HT-29 (cell line): ENCODE measurements at places on chromosomes 16 and 17. TPM values are rescaled to one million over a fixed set of nuclear protein-coding genes. Genes with fewer than 3 reads are reported as not detected.

Gene CRYBA1
- not detected in 2 replicates for total RNA-seq

DNA sequence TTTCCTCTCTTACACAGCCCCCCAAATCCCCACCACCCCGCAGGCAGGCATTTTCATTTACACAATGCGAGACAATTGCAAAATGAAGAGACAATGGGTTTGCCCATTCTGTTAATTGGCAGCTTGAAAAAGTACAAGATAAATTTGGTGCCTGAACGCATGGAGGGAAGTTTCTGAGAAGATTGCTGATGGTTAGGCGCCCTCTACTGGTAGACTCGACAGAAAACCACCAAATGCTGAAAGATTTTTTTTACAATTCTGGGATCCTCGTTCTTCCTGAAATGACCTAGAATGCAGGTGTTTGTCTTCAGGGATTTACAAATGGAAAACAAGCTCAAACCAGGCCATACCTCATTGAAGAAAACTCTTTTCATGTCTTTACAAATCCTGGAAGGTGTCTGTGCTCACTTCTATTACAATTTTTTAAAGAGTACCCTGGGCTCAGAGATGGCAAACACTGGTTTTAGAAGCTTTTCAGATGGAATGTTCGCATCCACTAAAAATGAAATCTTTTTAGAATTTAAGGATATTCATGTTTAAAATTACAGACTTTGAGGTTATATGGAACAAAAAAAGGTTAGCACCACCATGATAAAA is 338.5 kb downstream of the PMP22 start:
- peak; percentile 51 for DNase-seq

DNA sequence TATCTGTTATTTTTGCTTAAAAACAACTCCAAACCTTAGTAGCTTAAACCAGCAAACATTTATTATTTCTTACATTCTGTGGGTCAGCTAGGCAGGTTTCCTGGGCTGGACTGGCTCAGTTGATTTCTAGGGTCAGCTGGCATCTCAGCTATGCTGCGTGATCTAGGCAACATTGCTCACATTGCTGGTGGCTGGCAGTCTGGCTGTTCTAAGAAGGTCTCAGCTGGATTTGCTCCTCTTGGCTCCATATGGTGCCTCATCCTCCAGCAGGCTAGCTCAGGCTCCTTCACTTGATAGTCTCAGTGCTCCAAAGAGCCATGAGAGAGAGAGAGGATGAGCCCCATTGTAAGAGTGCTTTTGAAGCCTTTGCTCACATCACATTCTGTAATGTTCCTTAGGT is 470.6 kb upstream of the CDH5 start:
- no peak for DNase-seq

DNA sequence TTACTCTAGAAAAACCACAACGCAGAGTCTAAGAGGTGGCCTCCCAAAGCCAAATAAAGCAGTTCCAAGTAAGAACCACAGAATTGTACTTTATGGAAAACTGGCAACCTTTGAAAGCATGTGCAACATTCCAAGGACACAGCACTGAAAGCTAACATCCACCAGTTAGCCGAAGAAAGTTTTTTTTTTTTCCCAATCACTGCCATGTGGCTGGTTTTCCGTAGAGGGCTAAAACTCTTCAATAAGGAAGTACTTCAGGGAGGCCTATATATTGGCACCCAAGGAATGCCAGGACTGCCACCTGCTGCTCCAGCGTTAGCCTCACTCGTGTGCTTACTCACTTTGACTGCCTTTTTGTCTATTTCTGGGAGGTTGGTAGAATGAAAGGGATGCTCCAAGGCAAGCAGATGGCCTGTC is 25.2 kb downstream of the CEP95 start:
- DNase-seq: no peak

DNA sequence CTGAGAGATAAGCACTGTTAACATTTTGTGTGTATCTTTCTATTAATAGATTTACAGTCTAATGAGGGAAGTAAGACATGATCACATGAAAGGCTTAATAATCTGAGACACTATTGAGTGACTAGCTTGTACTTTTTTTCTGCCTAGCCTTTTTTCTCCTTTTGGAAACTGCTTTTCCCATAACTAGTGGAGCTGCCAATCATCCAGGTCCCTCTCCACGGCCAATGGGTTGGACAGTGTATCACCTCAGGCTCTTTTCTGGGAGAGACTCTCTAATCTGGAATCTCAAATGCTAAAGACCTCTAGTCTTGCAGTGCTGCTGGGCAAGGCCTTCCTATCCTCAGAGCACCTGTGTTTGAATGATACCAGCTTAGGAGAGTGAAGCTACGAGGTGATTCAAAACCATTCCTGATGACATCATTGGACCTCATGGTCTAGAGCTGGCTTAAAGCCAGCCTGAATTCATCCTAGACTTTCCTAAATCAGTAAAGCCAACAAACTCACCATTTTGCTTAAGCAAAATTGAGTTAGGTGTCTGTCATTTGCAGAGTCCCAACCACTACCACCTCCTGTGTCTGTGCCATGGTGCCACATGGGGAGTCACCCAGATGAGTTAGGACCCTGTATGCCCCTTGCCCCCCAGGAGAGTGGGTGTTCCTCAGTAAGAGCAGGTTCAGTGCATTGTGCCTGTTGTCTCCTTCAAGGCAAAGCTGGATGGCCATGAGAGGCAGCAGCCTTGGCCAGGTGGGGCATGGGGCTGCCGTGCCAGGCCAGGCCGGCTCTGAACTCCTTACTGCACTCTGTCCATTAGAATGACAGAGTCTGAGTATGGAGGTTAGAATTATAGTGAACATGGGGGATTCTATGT is 62.9 kb downstream of the SPECC1 start:
- DNase-seq: no peak

Gene RTN4RL1
- not detected in 2 replicates for total RNA-seq

DNA sequence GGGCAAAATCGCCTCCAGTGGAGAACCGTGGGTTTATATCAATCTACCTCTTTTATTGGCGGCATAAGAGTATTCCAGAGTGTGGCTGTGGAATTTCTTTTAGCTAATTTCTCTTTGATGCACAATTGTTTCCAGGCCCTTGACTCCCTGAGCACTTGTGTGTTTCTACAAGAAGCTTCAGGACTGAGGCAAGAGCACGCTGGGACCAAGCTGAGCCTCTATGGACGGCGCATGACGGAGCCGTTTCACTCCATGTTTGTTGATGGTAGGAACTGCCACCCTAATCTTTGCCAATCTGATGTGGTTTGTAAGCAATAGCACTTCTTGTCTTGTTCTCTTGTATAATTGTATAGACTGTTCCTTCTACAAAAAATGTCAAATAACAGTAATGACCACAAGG is 11.2 kb upstream of the ANKRD40CL start:
- no peak for DNase-seq

Gene WDR81
- total RNA-seq: 35.8 and 39.2 TPM in 2 replicates

GRCh38 chr17:78127888-78128550 is 536 bp downstream of the TMC6 start:
- DNase-seq: peak; percentile 85

DNA sequence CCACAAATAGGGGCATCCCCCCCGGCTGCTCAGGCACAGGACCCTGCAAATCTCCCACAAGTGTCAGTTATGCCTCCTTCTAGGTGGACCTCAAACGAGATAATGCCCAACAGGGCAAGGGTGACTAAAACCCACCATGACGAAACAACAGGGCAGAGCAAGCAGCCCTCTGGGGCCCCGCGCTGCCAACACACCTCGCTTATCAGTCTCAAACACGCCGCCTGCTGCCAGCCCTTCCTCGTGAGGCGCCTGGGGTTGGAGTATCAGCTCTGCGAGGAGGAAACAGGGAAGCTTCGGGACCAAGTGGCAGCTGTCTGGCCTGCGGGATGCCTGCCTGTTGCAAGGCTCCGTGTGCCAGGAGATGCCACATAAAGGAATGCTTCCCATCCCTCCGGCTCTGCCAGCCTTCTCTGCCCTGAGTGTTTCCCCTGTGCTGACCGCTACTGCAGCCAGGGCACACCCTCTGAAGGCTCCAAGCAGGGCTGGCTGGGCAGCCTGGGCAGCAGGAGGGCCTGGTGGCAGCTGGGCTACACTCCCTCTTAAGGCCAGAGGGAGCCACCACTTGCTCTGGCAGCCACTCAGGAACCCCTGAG is 2.5 kb downstream of the SMIM5 start:
- peak; percentile 72 for DNase-seq

- no peak for DNase-seq
Measured at GRCh38 chr16:84687715-84688114, 12.1 kb upstream of the USP10 start.

Gene DGKE
- total RNA-seq: 4.4 and 10.2 TPM in 2 replicates

GRCh38 chr17:70028397-70028796 is 46.6 kb upstream of the KCNJ16 start:
- DNase-seq: no peak

Gene ATP2A3
- total RNA-seq: 10.9 and 13.7 TPM in 2 replicates

DNA sequence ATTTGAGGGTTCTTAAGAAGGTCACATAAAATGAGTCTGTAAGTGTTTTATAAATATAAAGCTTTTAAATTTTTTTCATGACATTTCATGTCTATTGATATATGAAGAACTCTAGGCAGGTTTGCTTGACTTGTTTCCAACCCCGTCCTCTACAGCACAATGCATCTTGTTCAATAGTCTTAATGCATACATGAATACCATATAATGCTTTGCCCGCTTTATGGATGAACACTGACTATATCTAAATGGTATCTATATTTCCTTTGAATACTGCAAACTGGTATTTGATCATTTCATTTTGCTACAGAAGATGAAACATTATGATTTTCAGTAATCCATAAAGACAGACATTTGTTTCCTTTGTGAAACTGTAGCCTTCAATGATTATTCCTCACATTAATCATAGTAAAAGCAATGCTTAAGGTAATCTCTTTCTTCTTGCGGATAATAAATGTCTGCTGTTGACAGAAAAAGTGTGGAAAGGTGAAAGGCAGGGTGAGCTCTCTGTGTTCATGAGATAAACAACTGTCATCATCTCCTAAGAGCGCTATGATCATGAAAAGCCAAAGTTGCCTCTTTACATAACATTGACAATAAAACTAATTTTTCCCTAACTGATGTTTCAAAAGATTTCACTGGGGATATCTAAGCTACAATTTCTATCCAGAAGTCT is 645.1 kb downstream of the CDH8 start:
- DNase-seq: no peak

- no peak for DNase-seq
Measured at GRCh38 chr16:67537636-67538591, 9.3 kb downstream of the RIPOR1 start.

DNA sequence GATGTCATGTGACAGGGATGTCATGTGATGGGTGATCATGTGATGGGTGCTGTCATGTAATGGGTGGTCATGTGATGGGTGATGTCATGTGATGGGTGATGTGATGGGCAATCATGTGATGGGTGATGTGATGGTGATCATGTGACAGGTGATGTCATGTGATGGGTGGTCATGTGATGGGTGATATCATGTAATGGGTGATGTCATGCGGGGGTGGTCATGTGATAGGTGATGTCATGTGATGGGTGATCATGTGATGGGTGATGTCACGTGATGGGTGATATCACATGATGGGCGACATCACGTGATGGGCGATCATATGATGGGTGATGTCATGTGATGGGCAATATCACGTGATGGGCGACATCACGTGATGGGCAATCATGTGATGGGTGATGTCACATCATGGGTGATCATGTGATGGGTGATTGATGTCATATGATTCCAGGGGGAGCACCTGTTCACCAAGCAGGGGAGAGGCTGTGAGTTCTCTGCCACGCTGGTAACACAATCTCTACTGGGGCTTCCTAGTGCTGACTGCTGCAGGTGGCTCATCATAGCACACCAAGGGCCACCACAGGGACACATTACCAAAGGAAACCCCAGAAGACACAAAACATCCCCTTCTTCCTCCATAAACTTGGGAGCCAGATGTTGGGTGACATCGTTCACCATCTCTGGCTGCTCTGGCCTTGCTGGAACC is 16.5 kb downstream of the CD300LB start:
- DNase-seq: no peak

DNA sequence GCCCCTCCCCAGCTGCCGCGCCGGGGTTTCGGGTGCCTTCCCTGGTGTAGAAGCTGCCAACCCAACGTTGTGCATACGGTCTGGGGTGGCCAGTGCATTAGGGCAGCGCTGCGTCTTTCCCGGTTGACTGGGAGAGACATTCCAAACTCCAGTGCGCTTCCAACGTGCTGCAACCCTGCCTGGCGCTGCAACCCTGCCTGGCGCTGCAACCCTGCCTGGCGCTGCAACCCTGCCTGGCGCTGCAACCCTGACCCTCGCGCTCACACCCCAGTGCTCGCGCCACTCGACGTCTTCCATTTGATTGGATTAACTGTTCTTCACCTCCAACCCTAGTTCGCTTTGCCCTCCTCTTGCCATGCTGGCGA is 488 bp upstream of the HAP1 start:
- DNase-seq: no peak

- DNase-seq: no peak
Measured at GRCh38 chr16:54009464-54010176, 277.0 kb downstream of the IRX3 start.

DNA sequence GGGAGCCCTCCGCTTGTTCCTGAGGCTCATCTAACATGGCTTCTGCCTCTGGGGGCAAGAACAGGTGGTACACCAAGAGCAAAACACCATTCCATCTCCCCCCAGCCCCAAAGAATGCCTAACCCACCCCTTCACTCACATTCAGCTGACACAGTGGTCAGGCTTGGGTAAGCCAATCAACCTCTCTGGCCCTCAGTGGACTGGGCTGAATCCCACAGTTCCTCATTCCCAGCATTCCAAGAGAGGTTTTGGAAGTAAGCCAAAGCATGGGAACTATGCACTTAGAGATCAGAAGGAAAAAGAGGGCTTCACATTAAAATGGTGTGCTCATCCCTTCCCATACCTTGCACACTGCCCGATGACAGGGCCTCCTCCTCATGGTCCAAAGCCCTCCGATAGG is 7.8 kb downstream of the PIGS start:
- DNase-seq: peak; percentile 44

- DNase-seq: no peak
Measured at GRCh38 chr17:39852239-39852638, 11.9 kb downstream of the IKZF3 start.

DNA sequence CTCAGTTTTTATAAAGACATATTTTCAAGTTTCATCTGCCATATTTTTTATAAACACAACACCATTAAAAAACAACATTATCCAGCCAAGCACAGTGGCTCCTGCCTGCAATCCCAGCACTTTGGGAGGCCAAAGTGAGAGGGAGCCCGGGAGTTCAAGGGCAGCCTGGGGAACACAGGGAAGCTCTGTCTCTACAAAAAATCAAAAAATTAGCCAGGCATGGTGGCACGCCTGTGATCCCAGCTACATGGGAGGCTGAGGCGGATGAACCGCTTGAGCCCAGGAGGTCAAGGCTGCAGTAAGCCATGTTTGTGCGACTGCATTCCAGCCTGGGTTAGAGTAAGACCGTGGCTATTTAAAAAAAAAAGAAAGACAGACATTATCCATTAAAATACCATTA is 17.2 kb upstream of the NTAN1 start:
- no peak for DNase-seq

Gene TIMM22
- 7.3 and 7.7 TPM in 2 replicates for total RNA-seq

GRCh38 chr16:64133366-64133765 is 988.5 kb downstream of the CDH11 start:
- DNase-seq: no peak

GRCh38 chr17:19009970-19010369 is 5.4 kb upstream of the FAM83G start:
- DNase-seq: no peak

Gene HCRT
- not detected in 2 replicates for total RNA-seq
